Stimulated activated CD8-positive, alpha-beta memory T cell treated with anti-CD3 and anti-CD28 coated beads, Interleukin-15, amount 100 ng/mL, for 48 hours (primary cell): ENCODE measurements at places on chromosomes 6 and 20.

DNA sequence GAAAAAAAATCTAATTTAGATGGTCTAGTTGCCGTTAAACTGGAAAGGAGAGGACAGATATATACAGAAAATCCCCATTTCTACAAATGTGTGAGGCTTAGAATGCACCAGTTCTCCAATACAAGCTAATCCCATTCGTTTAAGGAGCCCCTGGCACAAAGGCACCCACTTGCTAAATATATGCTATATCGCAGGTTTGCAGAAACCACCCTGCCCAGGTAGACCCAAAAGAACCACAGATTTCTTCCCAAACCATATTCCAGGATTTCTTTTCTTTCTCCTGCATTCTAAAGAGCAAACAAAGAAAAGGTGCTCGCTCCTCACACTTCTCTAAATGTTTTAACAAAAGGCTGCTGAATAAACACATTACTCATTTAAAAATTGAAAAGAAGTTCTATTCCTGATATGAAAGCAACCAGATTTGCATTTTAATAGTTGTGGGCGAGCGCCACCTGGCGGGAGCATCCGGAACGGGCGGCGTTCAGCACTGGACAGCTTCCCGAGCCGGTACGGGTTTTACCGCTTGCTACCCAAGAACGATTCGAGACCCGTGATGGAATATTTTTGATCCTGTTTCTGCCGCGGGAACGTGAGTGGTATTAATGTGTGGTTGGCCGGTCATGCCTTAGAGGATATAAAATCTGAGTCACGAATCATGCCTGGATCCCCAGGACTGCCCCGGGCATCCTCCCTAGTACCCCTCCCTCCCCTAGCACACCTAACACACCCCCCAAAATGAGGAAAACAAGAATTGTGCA, 2.1 kb downstream of the PTPRT start:
- peak; percentile 47 for DNase-seq

- DNase-seq: no peak
Observed at GRCh38 chr6:89727501-89727900, 89.0 kb upstream of the LYRM2 start.

GRCh38 chr6:148850964-148851363, 104.1 kb downstream of the UST start:
- DNase-seq: no peak

DNA sequence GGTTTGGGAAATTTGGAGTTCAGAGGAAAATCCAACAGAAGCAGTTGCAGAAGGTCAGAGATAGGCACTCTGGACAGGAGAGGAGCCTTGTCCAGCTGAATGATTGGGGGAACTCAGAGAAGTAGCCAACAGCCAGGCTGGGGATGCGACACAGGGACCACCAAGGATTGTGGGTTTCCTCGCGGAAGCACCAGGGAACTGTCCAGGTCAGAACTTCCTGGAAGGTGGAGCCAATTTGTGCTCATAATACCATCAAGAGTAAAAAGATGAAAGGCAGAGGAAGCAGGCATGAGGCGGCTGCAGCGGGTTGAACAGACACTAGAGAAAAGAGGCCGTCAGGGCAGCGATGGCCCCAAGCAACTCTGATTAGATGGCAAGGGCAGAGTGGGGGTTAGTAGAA, 33.7 kb downstream of the MDFI start:
- no peak for DNase-seq

- DNase-seq: no peak
Observed at GRCh38 chr6:33974030-33974429, 170.2 kb upstream of the MLN start.

DNA sequence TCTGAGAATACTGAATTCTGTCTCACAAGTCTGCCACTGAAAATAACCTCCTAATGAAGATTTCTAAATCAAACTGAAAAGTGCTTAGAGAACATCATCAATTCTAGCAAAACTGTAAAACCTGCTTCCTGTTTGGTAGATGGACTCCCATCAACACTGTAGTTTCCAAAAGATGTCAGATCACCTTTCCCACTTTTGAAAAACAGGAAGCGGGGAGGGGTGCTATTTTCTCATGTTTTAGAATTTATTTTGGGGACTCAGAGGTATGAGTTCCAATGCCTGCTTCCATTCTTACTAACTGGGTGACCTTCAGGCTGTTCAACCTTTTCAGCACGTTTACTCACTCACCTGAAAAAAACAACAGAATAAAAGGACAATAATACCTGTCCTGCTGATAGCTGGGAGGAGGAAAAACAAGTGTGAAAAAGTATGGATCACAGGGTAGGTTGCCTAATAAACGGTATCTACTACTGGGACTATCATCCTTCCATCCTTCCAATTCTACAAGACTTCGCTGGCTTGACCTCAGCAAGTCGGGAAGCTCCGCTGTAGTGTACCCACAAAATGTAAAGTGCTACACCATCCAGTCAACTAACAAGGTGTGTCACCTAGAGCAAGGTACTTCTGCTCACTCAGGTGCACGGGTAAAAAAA, 1.1 kb downstream of the ATP5F1E start:
- DNase-seq: no peak

DNA sequence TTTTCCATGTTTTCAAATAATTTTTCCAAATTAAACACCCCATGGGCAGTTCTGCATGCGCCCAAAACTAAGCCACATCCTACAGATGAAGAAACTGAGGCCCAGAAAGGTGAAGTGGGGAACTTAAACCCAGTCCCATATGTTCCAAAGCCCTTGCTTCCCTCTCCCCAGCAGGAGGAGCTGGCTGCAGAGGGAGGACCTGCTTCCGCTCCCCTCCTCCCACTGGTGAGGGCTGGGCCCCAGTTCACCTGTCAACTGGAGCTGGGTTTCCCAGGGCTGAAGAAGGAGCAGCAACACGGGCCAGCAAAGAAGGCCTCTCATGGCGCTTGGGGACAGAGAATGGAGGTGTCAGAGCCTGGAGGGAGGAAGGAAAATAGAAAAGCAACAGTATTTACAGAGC, 1.4 kb upstream of the RBPJL start:
- no peak for DNase-seq

DNA sequence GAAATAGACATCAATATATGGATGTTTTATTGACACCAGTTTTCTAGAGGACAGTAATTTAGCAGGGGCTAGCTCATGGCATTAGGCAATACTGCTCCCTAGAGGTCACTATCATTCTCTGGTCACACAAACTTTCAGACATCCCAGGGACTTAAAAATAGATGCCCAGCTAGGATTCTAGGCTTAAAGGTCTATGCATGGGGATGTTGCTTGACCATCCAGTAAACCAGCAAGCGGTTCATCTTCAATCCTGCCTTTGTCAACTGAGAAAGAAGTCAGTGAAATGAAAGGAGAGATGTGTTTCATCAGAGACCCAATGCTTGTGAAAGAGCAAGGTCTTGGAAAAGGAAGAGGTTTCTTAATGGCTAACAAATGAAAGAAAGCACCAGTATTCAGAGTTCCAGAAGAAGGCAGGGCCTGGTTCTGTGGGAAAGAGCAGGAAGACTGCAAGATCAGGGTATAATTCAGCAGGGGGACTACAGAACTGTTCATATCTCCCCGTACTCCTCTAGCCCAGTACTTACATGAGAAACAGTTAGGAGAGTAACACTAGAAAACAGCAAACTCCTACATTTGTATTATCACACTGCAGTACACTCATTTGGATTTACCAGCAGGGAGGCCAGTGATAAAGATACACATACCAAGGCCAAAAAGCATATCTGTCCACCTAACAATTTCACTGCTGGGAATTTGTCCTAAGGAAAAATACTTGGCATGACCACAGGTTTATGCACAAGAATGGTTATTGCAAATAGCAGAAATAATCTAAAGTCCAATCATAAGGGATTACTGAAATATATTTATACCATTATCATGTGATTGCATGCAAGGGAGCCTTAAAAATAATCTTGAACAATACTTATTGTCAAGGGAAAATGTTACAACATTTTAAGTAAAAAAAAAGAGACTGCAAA, 151.4 kb upstream of the LAMA2 start:
- DNase-seq: no peak

DNA sequence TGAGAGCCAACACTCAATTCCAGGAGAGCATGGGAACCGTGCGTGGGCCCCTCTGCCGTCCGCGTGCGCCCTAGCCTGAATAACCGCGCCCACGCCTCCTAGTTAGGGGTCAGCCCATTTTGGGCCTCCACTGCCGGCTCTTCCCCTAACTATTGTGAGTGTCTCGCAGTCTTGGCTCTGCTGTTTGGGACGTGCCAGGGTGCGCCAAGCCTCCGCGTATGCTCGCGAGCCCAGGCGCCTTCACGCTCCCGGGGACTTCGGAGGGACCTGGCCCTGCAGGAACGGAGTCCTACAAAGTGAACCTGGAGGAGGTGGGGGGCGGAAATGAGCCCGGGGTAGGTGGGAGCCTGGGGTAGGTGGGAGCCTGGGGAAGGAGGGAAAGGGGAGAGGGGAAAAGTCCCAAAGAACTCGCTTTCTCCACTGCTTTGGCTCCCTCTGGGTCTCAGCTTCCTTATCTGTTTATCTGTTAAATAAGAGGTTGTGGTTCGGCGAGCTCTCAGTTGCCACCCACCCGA, 873 bp upstream of the GCM2 start:
- DNase-seq: no peak

DNA sequence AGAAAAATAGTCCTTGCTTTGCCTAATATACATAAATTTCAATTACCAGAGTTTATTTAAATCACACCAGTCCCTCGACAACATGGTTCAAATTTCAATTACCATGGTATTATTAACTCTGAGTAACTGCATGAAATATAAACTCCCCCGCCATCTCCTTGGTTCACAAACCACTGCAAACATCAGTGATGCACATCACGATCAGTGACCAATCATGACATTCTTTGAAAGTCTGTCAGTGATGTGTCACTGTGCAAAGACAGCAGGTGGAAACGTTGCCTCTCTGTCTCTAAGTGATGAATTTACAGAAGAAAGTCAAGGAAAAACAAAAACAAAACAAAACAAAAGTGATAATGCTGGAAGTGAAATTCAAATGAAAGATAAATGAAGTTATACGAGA, 86.7 kb downstream of the TASP1 start:
- DNase-seq: no peak

GRCh38 chr6:155638200-155638599, 182.6 kb upstream of the NOX3 start:
- no peak for DNase-seq

- DNase-seq: no peak
Observed at GRCh38 chr6:125174626-125175025, 21.1 kb downstream of the TPD52L1 start.

- DNase-seq: no peak
Observed at GRCh38 chr6:3308106-3308505, 49.4 kb downstream of the PSMG4 start.

DNA sequence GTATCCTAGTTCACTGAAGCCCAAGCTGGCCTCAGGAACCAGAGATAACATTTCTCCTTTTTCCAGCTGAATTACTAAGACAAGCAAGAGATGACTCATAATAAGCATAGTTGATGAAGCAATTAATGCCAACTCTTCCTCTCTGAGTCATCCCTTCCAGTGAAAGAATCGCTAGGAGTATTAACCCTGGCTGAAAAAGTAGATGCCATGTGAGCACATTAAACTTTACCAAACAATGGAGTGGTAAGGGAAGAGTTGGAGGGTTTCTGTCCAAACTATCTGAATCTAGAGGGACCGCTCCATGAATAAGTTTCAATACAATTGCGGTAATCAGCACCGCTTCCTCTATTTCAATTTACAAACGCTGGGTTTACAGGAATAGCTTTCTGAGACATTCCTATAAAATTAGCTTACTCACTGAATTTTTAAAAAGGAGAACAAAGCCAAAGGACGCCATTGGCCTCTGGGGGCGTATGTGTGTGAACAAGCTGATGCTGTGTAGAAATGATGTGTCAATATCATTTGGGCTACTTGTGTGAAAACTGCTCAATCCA, 48.3 kb downstream of the ATXN1 start:
- no peak for DNase-seq
